ENCODE measurements at places on chromosomes 1 and 21. TPM values are rescaled to one million over a fixed set of nuclear protein-coding genes. Genes with fewer than 3 reads are reported as not detected.

The OR2T2 gene
- not detected for total RNA-seq

The INKA2 gene
- 0.98 TPM for total RNA-seq

The S100A7 gene
- total RNA-seq, result not detected

The MANEAL gene
- 7.5 TPM for total RNA-seq

Data from pancreas (tissue), 10 donors.